ENCODE measurements at places on chromosomes 1 and 21.

GRCh38 chr1:159943278-159943640 lies 2.2 kb downstream of the IGSF9 start:
- no peak for DNase-seq

DNA sequence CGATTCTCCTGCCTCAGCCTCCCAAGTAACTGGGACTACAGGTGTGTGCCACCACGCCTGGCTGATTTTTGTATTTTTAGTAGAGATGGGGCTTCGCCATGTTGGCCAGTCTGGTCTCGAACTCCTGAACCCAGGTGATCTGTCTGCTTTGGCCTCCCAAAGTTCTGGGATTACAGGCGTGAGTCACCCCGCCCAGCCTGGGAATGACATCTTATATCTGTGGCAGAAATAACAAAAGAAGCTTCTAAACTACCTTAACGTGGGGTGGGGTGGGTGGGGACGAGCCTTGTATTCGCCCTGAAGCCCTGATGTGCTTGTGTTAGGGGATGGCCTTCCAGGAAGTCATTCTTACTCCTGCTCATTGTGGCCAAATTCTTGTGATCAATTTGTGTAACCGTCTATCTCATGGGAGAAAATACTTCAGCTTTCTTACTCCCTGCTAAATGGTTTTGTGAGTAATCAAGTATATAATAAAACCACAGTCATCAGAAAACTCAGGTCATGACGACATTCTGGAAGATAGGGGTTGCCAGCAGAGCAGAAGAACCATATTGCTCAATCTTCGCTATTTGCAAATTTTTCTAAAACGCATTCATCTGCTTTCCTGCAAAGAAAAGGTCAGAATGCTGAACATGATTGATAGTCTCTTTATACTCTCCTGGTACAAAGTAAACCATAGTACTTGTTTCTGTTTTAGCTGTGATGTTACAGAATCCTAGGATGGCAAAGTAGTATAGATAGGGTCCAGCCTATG lies 63.2 kb downstream of the DIRAS3 start:
- peak; percentile 94 for DNase-seq

GRCh38 chr1:8939000-8939265 lies 6.7 kb upstream of the CA6 start:
- DNase-seq: no peak

- peak; percentile 19 for DNase-seq
Observed at GRCh38 chr1:170927955-170928840, 7.1 kb upstream of the MROH9 start.

- DNase-seq: no peak
Observed at GRCh38 chr1:221743416-221744208, 1.7 kb upstream of the DUSP10 start.

DNA sequence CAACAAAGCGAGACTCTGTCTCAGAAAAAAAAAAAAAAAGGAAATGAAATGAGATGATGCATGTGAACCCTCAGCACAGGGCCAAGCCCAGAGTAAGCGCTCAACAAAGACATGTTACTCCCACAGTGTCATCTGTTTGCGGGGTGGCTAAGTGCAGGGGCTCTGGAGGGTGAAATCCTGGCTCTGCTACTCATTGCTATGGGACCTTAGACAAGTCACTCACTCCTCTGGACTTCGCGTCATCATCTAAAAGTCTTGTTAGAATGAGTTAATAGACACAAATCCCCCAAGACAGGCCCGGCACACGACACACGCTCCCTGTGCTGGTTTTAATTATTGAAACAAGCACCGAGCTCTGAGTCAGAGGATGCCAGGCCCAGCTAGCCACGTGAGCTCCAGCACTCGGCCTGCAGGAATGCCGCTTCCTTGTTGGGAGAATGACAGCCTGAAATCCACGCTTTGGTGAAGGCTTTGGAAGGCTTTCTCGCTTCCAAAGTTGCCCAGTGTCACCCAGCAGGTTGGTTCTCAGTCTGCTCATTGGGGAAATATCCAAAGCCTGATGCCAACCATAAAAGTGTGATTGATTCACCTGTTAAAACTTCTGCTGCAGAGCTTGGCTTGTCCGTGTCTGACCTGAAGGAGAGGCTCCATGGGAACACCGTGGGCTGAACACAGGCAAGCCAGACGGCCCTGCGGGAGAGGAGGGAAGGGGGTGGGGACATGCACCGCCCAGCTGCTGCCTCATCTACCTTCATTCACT lies 36.7 kb upstream of the TARDBP start:
- DNase-seq: peak; percentile 44

GRCh38 chr1:23020706-23021405 lies 1.6 kb downstream of the KDM1A start:
- peak; percentile 14 for DNase-seq

- DNase-seq: peak; percentile 33
Observed at GRCh38 chr1:234616644-234617043, 6.7 kb upstream of the IRF2BP2 start.

DNA sequence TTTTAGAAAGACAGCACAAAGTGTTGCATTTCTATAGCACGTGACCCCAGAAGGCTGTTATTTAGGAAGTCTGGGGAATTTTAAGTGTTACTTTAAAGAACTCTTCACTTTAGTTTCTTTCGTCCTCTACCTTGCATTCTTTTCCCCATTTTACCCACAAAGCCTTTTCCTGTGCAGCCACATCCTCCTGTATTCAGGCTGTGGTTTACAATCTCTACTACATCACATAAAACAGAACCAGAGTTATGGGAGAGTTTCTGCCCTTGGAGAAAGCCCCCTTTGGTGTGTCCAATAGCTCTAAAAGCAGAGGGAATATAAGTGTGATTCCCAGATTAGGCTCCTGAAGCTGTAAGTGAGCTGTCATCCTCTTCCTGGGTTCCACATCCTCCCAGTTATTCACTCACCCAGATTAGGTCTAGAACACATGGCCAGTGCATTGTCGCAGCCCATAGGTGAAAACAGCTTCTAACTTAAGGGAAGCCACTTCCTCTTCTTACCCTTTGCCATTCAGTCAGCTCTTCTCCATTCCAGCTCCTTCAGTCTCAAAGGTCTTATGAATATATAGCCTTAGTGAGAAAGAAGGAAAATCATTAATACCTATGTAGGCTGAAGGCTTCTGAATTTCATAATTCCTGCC lies 171.1 kb downstream of the PIGK start:
- no peak for DNase-seq

- DNase-seq: peak; percentile 20
Observed at GRCh38 chr21:36929622-36930021, 36.8 kb downstream of the HLCS start.

DNA sequence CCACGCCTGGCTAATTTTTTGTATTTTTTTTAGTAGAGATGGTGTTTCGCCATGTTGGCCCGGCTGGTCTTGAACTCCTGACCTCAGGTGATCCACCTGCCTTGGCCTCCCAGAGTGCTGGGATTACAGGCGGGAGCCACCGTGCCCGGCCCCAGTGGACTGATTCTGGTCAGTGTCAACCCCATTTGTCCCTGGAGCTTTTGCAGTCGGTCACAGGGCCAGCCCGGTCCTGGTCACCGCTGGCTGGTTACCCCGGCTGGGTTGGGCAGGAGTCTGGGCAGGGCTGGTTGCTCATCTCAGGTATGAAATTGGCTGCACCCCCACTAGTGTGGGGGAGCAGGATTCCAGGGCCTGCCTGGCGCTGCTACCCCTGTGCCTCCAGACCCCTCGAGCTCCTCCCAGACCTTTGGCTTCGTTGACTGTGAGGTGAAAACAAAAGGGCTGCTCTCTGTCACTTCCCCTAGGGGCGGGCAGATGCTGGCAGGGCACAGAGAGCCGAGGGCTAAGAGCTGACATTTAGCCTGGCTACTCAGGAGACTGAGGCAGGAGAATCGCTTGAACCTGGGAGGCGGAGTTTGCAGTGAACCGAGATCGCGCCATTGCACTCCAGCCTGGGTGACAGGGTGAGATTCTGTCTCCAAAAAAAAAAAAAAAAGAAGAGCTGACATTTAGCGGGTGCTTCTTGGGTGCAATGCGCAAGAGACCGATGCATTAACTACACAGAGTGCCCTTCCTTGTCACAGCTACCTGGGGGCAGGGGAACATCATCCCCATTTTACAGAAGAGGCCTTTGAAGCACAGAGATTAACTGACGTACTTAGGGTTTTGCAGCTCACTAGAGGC lies 10.6 kb downstream of the TNFRSF1B start:
- no peak for DNase-seq

DNA sequence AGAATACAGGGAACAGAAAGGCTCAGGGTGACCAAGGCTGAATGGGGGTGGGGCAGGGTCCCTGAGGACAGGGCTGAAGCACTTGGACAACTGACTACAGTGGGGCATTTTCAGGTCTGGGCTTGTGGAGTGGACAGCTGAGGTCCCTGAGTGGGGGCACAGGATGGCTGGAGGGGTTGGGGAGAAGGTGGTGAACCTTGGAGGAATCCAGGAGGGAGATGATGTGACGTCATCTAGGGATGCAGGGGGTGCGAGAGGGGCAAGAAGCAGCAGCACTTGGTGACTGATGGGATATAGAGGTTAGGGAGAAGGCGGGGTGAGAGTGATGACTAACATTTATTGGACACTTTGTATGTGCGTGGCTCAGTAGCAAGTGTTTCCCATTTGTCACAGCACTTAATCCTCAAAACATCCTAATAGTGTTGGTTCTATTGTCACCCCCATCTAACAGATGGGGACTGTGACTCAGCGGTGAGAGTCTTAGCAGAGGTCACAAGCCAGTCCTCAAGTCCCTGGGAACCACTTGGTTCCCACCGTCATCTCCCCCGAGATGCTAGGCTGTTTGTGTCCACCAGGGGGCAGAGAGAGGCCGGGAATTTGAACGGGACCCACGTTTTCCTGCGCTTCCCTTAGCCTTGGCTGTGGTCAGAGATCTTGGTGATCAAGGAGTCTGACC lies 27.9 kb upstream of the BMP8B start:
- peak; percentile 64 for DNase-seq

DNA sequence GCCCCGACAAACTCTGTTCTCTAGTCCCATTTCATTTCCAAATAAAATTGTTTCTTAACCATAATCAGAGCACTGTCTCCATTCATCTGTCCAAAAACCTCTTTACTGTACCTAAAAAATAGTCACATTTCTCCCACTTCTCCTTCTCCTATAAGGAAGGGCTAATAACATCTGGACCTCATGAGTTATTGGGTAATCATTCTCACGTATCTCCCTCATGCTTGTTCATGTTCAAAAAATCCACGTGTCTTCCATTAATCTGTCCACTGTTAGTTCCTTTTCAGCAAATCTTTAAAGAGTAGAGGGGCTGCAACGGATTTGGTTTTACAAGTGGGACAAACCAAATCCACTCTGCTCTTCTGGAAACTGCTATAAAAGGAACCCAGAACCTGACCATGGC lies 1418.8 kb downstream of the MRPL39 start:
- no peak for DNase-seq

DNA sequence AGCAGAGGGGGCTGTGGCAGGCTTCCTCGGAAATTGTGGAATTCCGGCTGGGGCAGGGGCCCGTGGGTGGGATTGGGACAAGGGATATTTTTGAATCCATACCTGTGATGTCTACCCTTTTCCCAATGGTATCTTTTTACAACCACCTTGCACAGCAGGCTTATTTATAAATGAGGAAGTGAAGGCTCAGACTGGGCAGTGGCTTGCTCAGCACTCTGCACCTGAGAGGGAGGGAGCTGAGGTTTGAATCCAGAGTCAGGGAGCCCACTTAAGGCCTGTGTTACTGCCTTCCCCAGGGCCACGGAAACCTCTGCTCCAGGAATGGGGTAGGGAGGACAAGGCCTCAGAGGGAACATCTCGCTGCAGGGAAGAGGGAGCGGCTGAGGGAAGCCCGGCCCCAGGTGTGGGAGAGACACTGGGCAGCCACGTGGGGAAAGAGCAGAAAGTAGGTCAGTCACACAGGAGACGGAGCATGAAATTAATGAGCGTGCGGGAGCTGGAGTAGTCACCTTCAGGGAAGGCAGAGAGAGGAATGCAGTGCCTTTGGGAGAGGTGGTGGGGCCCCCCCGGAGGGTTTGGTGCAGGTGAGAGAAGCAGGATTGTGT lies 35.4 kb upstream of the SCMH1 start:
- no peak for DNase-seq

DNA sequence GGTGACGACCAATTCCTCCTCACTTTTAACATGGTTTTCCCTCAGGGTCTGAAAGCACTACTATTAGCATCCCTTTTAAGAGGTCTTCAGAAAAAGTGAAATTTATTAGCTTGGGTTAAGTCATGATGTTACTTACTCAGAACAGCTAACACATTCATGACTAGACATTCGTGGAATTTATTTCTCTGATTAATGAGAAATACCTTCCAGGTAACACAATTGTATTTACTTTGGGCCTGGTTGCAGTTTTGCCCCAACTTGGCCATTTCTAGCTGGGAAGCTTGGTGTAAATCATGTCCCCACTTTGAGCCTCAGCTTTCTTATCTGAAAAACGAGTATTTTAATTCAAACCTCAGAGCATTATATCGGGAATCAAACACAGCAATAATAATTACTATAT lies 119.2 kb upstream of the SPATA6 start:
- DNase-seq: no peak

- no peak for DNase-seq
Observed at GRCh38 chr1:227191607-227192006, 126.7 kb downstream of the CDC42BPA start.

DNA sequence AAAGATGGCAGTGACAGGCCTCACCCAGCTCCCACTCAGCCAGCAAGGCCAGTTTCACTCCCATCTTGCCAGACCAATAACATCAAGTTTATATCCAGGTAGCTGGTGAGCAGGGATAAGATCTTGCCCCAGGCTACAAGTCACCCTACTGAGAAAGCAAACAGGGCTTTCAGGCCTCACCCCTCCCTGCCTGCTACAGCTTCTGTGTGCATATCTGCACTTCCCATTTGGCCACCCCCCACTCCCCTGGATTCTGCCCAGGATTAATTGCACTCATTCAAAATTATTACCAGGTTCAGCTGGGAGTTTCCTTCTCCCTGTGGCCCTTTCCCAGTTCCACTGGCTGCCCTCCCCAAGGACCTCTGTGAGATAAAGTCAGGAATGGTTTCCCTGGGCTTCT lies 352.1 kb downstream of the TBX15 start:
- DNase-seq: no peak

- DNase-seq: peak; percentile 45
Observed at GRCh38 chr1:186950547-186950946, 121.8 kb downstream of the PLA2G4A start.

DNA sequence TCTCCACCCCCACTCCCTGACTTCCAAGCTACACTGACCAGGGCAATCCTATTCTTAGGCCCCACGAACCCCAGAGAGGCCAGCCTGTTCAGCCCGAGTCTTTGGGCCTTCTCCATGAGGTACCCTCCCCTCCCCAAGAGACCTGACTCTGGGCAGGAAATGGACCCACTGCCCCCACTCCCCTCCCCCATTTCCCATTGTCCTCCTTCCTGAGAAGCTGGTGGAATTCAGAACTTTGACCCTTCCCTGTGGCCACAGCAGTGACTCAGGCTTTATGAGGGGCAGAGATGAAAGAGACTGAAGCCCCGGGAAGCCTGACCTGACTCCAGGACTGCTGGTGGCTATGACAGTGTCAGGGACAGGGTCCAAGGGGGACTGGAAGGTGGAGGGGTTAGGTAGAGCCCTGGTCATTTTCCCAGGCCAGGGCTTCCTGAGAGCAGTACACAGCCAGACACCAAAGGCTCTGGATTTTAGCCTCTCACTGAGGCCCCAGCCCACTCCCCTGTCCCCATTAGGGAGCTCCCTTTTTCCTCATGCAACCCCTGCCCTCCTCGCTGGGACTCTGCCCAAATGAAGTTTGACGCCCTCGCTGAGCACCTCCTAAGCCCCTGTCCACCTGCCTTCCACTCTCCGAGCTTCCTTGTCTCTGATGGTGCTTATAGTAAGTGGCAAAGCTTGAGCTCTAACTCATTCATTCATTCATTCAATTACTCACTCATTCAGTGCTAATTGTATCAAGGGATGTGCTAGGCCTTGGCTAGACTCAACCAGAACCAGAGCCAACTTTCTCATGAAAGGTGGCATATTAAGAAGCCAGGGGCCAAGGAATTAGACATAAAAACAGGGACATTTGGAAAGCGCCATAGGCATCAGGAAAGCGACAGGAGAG lies 3.0 kb downstream of the CRYBG2 start:
- peak; percentile 49 for DNase-seq

GRCh38 chr1:41883507-41883906 lies 35.2 kb downstream of the HIVEP3 start:
- no peak for DNase-seq
